NCI-H2081 (cell line): ENCODE measurements at places on chromosomes 16 and 17.

- DNase-seq, result peak; percentile 41
Observed at GRCh38 chr17:66426397-66427033, 124.1 kb downstream of the PRKCA start.

DNA sequence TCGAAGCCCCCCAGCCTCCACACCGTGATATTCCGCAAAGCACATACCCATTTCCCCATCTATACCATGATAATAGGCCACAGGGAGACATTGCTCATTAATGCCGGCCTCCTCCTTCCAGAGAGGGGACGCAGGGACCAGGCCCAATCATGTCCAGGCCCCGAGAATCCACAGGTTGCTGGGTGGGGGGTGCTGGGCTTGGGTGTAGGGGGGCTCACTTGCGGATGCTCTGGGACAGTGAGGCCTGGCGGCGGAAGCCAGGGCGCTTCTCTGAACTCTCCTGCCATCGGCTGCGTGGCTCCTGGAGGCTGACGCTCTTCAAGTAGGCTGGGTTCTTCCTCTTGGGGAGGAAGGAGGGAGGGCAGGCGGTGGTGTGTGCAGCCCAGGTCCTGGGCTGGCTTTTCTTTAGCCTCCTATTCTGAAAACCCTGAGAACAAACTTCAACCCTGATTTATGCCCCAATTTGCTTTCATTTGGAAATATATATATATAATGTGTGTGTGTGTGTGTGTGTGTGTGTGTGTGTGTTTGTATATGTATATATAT lies 12.2 kb downstream of the AANAT start:
- no peak for DNase-seq

DNA sequence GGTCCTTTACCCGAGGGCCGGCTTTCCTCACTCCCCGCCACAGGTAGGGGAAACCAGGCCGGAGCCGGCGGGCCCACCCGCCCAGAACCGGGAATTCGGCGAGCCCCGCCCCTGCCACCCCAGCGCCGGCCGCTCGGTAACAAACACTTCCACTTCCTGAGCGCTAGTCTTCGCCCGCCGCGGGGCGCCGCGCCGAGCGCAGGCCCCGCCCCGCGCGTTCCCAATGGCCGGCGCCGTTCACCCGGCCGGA lies 224 bp upstream of the NHERF1 start:
- no peak for DNase-seq

DNA sequence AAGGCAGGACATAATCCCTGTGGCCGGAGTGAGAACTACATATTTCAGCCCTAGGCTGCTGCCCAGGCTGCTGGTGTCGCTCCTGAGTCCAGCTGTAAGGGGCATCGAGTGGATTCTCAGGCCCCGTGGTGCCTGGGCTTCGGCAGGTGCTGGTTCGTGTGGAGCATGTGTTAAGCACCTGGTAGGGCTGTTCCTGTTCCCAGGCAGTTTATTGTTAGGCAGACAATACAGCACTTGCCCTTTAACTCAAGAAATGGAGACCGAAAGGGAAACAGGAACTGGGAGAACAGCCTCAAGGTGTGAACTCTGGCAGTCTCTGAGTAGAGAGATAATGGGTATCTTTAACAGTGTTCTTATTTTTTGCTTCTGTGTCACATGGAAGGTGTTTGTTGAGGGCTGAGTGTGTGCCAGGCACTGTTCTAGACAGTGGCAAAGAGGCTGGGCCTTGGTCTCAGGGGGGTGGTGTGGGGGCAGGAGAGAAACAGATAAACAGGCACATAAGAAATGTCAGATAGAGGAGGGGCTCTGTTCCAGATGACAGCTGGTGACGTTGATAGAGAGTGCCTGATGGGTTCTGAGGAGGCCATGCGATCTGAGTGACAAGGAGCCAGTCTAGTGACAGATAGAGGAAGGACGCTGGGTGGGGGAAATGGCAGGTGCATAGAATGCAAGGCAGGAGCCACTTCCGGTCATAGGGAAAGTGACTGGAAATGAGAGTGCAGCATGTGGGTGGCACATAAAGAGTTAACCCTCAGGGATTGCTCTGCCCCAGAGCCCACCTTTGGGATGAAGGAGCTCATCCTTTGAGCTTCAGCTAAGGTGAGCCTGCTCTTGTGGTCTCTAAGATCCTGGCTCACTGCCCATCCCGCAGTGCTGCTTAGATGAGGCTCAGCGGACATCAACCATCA lies 33.8 kb downstream of the EPN2 start:
- DNase-seq, result no peak

GRCh38 chr16:57764341-57765159 lies 29.0 kb downstream of the KATNB1 start:
- no peak for DNase-seq

DNA sequence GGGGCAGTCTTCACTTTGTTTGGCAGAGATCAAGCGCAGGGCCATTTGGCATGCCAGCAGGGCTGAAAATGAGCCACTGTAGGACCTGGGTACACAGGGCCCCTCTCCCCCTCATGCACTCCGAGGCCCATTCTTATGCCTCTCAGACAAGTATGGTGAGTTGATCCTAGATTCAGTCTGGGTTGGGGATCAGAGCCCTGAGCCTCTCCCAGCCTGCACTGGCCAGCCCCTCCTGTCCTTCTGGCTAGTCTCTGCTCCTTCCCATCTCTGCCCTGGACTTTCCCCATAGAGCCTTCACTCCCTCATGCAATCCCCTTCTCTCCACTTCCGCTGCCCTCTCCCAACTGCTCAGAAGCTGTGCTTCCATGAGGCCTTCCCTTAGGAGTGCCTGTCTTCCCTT lies 31.0 kb downstream of the SMARCE1 start:
- no peak for DNase-seq

DNA sequence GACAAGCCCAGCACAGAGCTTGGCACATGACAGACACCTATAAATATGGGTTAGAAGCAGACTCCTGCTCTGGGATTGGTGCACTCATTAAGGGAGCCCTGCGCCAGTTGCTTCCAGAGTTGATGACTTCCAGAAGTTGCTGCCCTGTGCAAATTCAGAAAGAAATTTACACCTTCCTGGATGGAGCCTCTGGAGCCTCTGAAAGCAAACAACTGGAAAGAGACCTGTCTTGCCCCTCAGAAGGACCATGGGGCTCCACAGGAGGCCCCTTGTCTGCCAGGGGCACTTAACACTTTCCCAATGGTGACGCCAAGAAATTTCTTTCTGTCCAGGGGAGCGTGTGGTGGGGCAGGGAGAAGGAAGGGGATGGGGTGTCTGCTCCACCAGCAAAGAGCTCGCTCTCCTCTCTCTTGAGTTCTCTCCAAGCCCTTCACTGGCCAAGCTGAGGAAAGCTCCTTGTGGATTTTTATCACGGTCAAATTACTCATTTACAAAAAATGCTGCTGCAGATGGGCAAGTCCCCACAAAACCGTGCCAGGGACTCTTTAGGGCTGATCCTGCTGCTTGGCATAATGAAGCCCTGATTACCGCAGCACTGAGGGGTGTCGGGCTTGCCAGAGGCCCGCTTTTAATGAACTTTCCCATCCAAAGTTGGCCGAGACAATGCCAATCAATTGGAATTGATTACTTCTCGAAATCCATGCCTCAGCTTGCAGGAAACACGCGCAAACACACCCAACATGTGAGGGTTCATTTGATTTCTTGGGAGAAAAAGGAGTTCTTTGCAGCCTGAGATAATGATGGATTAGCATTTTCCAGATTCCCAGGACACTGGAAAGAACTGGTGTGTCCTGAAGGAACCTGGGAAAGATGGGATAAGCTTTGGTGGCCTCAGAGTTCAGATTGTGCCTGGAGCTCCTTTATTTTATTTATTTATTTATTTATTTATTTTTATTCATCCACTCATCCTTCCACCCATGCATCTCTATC lies 583.6 kb upstream of the CDH5 start:
- DNase-seq, result no peak

DNA sequence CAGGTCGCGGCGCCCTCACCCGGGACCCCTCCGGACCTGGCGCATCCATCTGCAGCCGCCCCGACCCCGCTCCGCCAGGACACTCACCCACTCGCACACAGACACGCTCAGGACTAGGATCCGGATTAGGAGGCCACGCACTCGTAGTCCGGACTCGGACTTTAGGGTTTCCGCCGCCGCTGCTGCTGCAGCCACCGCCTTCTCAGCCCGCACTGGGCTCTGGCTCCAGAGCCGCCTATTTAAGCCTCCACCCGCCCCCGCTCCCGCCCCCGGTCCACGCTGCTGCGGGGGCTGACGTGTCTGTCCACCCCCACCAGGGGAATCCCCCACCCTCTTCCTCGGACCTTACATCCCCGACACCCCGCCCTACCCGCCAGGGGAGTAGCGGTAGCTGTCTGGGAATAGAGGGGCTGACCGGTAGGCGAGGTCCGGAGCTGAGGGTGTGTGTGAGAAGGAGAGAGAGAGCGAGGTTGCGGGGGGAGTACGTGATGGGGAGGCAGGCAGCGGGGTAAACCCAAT lies at the start of gene RRAD:
RRAD (minus strand) TSS at position 214 of the 519 bp plus-strand sequence. CDS start 356 bp downstream, outside the sequence.
- no peak for DNase-seq

GRCh38 chr17:6408735-6409134 lies 26.2 kb downstream of the AIPL1 start:
- no peak for DNase-seq

DNA sequence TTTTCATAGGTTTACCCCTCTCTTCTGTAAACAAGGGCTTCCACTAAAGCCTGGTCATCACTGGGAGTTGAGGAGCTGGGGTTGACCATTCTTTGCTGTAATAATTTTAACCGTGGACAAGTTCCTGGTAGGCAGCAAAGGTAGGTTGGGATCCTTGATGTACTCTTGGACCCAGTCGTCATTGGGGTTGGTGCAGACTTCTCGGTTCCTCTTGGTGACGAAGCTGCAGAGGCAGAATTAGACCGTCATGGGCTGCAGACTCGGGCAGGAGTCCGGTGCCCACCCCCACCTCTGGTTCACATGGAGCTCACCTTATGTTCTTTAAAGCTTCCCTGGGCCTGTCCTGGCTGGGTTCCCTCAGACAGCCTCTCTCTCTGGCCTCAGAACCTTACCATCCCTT lies 3.8 kb downstream of the CCL16 start:
- DNase-seq, result no peak

GRCh38 chr17:5378566-5379207 lies 40.8 kb downstream of the NUP88 start:
- no peak for DNase-seq

GRCh38 chr17:7234083-7234951 lies at the start of gene DVL2:
Gene DVL2, minus strand, starts transcription at chr17:7234517. Its CDS starts 255 bp downstream, at chr17:7234262.
- peak; percentile 79 for DNase-seq

- no peak for DNase-seq
Observed at GRCh38 chr17:72691586-72691985, 400.9 kb downstream of the SLC39A11 start.

DNA sequence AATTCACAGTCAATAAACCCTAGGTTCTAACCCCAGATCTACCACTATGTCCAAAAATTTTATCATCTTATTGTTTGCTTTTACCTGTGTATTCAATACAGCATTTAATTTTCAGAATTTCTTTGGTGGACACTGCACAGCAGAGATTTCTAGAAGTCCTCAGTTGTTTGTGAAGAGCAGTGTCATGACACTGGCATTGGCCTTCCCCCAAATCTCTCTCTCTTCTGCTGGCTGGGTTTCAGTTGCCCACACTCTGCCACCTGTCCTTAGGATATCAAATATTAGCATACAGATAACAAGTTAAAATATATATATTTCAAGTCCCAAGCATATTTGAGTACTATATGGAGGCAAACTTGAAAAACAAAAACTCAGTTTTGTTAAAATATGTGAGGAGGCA lies 2.0 kb upstream of the THUMPD1 start:
- no peak for DNase-seq

DNA sequence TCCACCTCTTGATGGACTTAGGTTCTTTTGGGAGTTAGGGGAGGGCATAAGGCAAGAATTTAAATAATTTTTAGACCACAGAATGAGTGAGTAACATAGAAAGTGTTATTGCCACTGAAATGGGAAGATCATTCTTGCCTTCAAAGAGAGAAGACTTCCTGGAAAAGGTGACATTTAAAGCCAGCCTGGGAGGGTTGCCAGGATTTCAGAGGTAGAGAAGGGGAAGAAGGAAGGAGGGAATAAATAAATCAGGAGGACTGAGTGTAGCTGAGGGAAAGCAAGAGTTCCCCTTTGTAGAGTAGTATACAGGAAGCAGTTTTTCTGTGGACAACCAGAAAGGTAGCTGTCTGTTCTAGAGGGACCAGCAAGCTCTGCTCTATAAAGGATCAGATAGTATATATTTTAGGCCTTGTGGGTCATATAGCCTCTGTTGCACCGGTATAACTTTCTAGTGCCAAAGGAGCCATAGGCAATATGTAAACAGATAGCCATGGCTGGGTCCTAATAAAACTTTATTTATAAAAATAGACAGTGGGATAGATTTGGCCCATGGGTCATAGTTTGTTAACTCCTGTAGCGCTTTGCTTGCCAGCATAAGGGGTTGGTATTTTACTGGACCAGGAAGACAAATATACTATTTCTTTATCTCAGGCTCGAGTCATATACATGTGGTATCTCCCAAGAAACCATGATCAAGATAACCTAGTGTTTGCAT lies 147.2 kb upstream of the CACNG5 start:
- no peak for DNase-seq

GRCh38 chr16:27452569-27453493 lies 50.9 kb downstream of the IL21R start:
- DNase-seq, result no peak

DNA sequence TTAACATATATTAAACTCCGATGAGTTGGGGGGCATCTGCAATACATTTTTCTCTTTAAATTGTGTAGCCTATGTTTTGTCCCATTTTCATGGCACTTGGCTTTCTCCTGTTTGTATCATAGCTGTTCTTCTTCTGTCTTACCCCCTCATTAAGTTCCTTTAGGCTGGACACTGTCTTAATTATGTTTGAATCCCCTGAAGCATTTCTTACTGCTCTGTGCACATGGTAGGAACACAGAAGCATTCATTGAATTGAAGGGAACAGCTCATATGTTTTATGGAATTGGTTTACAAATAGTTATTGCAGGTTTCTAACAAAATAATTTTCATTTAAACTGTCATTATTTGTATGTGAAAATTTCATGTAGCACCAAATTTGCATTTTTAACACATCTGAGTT lies 176.8 kb downstream of the TANC2 start:
- DNase-seq, result no peak
